ENCODE measurements at places on chromosomes 1 and 21. TPM values are rescaled to one million over a fixed set of nuclear protein-coding genes. Genes with fewer than 3 reads are reported as not detected.

Gene HSF2BP
- total RNA-seq: 1.7 TPM

Gene DRAXIN
- total RNA-seq: not detected

Gene CLDN19
- total RNA-seq: not detected

Gene LCE2A
- not detected for total RNA-seq

Gene FAM151A
- total RNA-seq: not detected

Gene PPFIA4
- 35.9 TPM for total RNA-seq

Gene CFAP74
- total RNA-seq: not detected

Gene GCLM
- 56.3 TPM for total RNA-seq

Gene GPR52
- 0.55 TPM for total RNA-seq

Gene PRDM16
- 1.2 TPM for total RNA-seq

Gene PMF1
- total RNA-seq: 17.2 TPM

Gene ALX3
- total RNA-seq: not detected

Gene RIMKLA
- total RNA-seq: under 0.01 TPM

Gene HOOK1
- total RNA-seq: under 0.01 TPM

Gene SV2A
- 18.3 TPM for total RNA-seq

Gene CELA2B
- total RNA-seq: 0.18 TPM

Gene TIPRL
- total RNA-seq: 37.7 TPM

Gene PCAT6
- 0.55 TPM for total RNA-seq

Gene SEMA6C
- 0.43 TPM for total RNA-seq

Gene BROX
- 34.9 TPM for total RNA-seq

Gene AMY1C
- total RNA-seq: not detected

Gene AGMAT
- 0.83 TPM for total RNA-seq

Gene UMODL1
- total RNA-seq: 0.14 TPM
